Activated naive CD4-positive, alpha-beta T cell treated with anti-CD3 and anti-CD28 coated beads, Interleukin-2, amount 10 ng/mL, durations not matched to agents 7 days and 5 days (primary cell): ENCODE measurements at places on chromosomes 16 and 17.

DNA sequence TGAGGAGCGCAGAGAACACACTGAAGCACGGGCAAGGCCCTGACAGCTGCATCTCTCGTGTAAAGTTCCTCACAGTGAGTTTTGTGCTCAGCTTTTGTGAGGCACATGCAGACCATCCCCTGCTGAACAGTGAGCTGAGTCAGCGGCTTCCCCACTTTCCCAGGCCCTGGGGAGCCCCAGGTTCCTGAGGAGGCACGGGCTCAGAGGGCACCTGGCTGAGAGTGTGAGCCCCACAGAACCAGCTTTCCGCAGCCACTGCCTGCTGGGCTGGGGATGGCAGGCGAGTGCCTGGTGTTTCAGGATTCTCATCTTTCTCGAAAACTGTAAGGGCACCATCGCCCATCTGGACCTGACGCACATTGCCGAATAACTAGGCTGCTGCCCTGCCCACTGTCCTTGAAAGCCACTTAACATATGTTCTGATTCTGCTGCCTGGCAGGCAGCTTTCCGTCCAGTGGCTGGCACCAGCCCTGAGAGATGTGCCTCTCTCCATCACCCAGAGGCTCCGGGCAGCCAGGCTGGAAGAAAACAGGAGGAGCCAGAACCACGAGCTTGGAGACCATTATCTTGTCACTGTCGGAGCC, 266.7 kb upstream of the FOXF1 start:
- no peak for DNase-seq

DNA sequence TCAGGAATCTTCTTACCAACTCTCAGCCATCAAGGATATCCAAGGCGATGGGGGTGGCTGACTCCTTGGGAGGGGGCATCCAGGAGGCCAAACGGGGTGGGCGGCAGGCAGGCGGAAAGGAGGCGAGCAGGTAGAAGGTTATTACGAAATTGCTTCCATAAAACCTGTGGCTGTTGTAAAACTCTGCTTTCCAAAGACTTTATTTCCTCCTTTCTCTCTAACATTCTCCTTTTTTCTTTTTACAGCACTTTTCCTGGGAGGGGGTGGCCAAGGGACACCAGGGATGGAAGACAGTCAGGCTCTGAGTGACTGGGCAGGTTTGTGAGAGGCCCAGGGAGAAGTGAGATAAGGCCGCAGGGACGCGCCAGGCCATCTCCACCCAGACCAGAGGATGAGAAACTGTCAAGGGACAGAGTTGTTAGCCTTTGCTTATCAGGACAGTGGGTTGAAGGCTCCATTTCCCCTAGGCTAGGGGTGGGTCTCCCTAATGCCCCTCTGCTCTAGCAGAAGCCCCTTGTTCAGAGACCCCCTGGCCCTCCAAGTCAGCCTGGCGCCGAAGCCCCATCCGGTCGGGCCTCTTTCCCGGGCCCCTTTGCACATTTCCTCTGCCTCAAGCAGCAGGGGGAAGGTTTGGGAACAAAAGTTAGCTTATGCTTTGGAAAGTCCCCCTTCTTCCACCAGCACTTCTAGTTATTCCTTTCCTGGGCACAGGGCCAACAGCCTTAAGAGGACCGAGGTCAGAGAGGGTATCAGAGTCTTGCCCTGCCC, 5.0 kb upstream of the HOXB9 start:
- DNase-seq: no peak

DNA sequence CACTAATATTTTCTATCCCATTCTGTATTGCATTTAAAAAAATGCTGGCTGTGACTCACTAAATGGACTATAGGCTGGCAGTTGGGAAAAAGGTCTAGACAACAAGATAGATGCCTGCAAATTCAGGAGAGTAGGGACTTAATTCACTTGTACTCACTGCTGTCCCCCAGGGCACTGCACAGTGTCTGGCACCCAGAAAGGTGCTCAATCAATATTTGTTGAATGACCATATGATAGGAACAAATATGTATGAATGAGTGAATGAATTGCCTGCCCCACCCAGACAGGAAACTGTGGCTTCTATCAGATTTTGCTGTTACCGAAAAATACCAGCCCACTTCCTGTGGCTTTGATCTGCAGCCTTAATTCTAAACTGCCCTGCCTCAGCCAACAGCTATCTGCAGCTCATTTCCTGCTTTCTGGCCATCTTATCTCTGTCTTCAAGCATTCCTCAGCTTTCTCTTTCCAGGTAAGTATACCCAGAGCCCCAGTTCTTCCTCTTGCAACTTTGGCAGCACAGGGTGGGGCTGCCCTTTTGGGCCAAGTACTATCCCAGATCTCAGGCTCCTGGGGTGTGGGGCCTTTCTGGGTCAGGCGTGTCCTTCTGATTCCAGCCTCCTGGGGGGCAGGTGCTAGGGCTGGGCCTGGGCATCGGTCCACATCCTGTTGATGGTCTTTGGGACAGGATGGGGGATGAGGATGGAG, 15.3 kb upstream of the TNS4 start:
- DNase-seq: peak; percentile 86

DNA sequence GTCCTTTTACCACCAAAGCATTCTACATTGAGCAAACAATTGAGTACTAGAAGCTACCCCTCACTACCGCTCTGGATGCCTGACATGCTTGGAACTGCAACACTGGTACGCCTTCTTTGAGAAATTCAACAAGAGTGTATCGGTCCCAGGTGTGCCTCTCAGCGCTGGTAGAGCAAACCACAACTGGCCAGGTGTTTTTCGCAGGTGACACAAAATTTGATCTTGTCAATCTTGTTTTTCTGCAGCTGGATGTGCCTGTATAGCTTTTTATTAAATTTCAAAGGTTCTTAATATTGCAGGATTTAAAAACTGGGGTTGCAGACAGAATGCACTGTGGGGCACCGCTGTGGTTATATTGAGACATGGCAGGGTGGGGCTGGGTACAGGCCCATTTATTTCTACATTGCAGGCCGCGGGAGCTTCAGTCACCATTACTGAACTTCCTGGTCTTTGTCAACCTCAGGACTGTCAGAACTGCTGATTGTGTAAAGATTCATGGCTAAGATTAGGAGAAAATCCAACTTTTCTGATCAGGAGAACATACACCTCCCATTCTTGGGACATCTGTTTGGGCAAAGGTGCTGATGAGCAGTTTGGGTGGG, 4.5 kb upstream of the SNX20 start:
- no peak for DNase-seq

DNA sequence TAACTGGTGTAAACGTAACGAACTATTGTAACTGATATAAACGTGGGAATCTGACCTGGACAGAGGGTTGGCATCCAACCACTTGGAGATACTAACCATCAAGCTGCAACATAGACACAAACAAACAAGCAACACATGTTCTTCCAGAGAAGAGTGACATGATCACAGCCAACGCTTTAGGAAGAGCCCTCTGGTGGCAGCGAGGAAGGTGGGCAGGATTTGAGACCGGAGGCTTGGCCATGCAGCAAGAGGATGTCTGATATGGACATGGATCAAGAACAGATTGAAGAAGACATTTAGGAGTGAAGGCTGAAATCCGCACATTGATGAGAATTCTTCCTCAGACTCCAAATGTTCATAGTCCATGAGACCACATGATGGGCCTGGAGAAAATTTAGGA, 40.3 kb upstream of the TNRC6A start:
- no peak for DNase-seq

- peak; percentile 46 for DNase-seq
Observed at GRCh38 chr16:75580-76501, 2.2 kb upstream of the MPG start.

DNA sequence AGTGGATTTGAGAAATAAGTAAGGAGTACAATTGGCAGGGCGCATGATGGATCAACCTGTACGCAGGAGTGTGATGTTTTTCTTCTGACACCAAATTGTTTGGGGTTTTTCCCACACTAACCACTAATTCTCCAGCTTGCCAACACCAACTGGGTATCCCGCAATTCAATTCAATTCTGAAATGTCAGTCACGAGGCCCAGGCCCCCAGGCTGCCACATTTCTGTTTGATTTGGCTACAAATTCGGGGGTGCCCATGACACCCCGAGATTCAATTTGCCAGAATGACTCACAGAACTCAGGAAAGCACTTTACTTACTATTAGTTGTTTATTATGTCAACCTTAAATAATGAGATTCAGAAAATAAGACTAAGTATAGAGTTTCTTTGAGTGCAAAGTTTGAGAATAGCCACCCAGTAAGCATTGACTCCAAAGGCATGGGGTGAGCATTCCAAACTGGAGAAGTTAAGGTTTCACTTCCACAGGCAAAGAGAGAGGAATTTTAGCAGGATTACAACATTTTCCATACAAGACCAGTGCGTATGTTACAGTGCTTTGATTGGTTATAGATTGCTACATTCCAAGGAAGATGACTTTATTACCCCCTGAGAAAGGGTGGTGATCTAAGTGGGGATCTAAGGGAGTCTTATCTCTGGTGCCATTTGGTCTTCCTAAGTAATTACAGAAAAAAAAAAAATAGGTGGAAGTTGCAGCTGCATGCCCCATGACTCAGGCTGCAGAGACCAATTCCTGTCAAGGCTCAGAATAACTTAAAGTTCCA, 11.5 kb downstream of the SLC46A1 start:
- no peak for DNase-seq

GRCh38 chr16:56277075-56277474, 85.8 kb downstream of the GNAO1 start:
- DNase-seq: no peak

GRCh38 chr17:78129351-78130089, 965 bp upstream of the TMC6 start:
- peak; percentile 75 for DNase-seq

DNA sequence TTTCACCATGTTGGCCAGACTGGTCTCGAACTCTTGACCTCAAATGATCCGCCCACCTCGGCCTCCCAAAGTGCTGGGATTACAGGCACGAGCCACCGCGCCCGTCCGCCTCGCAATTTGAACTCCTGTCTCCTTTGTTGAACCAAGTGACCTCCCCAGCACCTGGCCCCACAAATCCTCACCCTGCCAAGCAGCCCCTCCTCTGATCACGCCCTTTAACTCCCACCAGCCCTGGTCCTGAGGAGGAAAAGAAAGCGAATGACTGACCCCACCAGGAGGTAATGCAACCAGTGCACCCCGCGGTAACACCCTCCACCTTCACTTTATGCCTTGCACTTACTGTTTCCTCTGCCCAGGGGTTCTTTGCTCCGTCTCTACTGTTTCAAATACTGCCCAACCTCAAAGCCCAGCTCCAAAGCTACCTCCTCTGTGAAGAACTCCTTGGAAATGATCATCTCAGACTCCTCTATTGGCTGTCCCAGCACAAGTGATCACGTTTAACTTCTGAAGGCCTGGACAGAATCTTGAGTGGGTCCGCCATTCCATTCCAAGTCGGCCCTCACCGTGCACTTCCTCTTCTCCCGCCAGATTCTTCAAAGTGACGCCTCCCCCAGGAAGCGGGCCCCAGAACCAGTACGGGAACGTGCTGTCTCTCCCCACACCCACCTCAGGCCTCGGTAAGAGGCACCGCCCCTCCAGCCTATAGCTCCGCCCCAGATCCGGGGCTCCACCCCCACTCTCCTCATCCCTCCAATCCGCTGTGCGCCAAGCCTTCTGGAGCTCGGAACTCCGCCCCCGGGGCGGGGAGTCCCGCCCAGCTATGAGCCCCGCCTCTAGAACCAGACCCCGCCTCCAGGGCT, 4.4 kb downstream of the CD19 start:
- DNase-seq: peak; percentile 87
